ENCODE measurements at places on chromosomes 6 and 20.

GRCh38 chr6:139540276-139540675 is 165.8 kb upstream of the CITED2 start:
- DNase-seq, result no peak

- DNase-seq, result no peak
Observed at GRCh38 chr6:44262467-44263353, 2.6 kb downstream of the NFKBIE start.

GRCh38 chr6:96755096-96755495 is 82.2 kb downstream of the GPR63 start:
- DNase-seq, result no peak

DNA sequence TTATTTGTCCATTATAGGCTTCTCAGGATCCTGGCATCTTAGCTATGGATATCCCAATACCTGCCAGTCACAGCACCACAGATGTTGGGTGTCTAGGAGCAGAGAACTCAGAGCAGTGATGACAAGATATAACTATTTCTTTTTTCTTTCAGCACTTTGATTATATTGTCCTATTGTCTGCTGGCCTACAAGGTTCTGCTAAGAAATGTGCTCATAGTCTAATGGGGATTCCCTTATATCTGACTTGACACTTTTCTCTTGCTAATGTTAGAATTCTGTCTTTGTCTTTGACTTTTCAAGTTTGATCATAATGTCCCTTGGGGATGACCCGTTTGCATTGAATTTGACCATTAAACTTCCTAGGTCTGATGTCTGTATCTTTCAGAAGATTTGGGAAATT is 270.4 kb downstream of the OGFRL1 start:
- DNase-seq, result no peak

DNA sequence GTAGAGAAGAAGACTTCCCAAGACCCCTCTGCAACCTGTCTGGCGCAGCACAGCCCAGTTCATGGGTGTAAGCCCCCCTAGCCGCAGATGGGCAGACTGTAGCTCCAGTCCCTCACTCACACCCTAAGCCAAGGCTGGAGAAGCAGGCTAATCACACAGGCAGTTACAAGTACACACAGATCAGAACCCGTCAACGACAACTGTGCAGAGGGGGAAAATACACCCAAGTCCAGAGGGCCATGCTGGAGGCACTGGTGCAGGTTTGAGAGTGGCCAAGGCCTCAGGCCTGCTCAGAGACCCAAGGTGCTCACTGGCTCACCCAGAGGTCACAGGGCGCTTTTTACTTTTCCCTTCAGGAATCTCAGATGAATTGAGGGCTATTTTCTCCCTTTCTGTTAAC is 106.1 kb downstream of the NOL4L start:
- DNase-seq, result no peak

DNA sequence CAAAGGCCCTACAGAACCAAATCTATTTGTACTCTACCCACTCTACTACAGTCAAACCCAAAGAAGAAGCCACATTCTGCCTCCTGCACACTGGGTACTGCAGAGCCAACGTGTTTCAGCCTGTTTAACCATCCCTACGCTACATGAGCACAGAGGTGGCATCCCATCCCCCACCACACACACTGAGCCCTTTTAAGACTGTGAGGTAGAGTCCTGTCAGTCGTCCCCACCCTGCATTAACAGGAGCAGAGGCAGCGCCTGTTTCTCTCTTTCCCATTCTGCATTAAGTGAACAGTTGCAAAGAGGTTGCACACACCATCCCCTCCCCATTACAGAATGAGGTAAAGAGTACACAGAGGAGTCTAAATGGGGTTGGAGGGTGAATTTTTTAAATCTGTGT is 5.2 kb upstream of the RSPH4A start:
- DNase-seq, result no peak

DNA sequence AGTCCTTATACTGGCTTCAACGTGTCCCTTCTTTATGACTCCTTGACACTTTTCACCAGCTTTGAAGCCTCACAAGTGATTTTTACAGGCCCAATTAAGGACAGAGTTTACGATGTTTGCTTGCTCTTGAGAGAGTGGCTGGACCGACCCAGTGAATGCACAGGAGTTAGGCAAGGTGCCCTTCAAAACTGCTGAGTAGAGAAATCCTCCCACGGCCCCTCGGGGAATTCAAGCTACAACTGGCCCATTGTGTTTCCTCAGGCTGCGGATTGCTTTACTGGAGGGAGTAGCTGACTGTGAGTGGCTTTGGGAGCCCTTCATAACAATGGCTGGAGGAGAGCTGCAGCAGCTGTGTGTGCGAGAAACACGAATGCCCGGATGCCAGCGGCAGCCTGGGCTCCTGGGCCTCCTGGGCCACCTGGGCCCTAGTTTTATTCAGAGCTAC is 50.0 kb downstream of the SGK1 start:
- no peak for DNase-seq

DNA sequence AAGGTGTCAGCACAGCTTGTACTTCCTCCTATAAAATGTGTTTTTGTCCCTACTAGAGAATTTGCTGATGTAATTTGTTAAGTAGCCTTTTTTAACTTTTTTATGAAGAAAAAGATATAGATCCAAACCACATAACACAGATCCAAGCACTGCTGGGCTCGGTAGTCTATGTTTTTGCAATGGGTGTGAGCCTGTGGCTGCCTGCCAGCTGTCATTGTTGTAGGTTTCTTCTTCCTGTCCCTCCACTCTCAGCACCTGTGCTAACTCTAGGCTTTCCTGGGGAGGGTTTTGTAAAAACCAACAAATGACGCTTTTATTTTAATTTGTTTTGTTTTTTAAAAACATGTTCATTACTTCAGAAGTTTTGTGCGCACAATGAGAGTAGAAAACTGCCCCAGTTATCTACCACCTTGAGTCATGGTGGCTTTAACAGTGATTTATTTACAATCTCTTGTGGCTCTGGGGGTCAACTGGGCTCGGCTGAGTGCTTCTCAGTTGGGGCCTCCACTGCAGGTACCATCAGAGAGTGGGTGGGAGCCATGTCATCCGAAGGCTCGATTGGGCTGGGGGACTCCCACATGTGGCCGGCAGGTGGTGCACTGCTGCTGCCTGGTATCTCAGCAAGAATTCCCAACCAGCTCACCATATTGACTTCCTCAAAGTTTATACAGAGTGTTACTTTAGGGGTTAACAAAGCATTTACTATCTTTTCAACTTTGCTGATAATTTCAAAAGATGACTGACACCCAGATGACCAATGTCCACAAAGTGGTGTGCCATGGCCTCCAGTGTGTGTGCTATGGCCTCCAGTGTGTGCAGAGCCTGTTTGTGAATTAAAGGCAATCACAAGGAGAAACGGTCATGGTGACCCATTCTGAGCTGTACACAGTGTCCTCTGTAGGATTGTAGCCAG is 3.0 kb upstream of the CCR6 start:
- no peak for DNase-seq

GRCh38 chr6:45637611-45638257 is 260.0 kb upstream of the SUPT3H start:
- no peak for DNase-seq

- DNase-seq, result no peak
Observed at GRCh38 chr6:63660757-63661156, 25.2 kb downstream of the PHF3 start.

DNA sequence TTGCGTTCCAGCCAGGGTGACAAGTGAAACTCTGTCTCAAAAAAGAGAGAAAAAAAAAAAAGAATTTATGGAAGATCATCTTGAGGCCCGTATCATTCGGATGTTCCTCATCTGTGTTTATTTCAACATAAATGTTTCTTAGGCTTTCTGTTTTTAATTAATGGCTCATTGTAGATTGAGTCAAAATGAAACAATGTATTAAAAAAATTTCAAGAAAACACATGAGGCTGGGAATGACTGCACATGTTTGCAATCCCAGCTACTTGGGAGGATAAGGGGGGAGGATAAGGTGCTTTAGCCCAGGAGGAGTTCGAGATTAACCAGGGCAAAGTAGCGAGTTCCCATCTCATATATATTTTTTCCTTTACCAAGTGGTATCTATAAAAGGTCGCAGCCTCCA is 47.3 kb downstream of the ITCH start:
- DNase-seq, result no peak

- DNase-seq, result no peak
Observed at GRCh38 chr6:162331911-162332310, 395.7 kb downstream of the PRKN start.

DNA sequence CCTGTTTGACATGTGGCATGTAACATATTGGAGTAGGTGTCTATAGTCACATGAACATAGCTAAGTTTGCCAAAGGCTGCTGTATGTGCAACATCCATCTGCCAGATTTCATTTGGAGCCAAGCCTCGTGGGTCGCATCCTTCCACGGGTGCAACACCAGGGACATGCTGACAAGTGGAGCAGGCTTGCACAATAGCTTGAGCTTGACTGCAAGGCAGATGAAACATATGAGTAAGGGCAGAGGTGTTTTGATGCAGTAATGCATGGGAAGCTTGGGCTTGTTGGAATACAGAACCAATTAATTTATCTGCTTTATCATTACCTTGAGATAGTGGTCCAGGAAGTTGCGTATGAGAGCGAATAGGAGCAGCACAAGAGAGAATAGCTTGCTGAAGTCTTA is 74.1 kb upstream of the BTN3A2 start:
- no peak for DNase-seq

GRCh38 chr6:170368544-170368943 is 62.0 kb downstream of the FAM120B start:
- no peak for DNase-seq

GRCh38 chr6:127968394-127968793 is 67.5 kb upstream of the THEMIS start:
- no peak for DNase-seq

DNA sequence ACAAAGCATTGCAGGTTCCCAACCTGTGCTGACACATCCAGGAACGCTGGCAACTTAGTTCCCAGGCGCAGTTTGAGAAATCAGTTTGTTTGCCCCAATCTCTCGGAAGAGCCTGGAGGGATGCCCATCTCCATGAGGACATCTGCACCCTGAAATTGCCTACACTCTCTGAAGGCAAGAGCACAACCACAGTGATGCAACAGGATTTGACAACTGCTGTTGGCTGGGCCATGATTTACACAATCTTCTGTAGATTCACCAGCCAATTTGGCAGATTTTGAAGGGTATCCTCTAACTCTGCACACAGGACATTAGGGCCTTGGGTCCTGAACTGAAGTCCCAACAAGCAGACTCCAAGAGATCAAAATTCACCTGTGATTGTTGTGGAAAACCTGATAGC is 3.4 kb downstream of the APMAP start:
- DNase-seq, result no peak

DNA sequence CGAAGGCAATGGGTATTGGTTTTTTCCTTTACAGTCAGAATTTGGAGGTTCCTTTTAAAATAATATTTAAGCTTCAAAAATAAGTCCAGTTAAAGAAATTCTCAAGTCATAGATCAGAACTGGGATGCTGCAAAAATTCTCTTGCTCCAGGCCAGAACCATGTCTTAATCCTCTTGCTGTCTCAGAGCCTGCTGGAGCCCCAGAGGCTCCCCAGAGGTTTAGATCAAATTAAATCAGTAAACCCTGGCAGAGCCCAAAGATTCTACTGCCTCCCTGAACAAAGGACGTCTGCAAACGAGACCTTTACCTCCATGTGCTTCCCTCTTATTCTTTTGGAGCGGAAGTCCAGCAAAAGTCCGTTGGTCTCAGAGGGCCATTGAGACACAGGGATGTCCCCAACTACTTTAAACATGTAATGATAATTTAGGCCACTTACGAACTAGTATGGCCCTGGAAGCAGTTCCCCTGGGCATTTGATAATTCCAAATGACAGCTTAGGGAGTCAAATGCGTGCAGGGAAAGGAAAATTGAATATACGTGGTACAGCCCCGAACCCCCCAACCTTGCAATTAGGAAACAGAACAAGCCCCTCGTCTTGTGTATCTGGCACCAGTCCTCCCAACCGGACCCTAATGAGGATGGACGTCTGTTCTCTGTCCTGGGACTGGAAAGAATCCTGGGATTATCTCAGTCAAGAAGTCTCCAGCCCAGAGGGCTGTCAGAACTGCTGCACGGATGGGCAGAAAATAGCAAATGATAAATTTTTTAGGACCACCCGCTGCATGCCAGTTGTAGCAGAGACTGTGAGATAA is 31.5 kb downstream of the SULF2 start:
- no peak for DNase-seq

- DNase-seq, result no peak
Observed at GRCh38 chr6:87714093-87714842, 12.2 kb upstream of the AKIRIN2 start.

DNA sequence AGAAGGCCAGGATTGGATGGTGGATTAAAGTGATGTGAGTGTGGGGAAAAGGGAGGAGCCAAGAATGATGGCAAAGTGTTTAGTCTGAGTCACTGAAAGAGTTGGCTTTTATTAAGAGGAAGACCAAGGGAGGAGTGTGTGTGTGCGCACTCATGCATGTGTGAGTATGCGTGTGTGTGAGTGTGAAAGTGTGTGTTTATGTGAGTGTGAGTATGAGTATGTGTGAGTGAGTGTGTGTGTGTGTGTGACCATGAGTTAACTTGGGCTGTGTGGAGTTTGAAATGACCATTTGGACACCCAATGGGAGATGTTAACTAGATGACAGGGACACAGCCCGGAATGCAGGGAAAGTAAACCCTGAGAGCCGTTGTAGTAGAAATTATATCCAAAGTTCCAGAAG is 57.6 kb upstream of the EYA2 start:
- DNase-seq, result no peak

DNA sequence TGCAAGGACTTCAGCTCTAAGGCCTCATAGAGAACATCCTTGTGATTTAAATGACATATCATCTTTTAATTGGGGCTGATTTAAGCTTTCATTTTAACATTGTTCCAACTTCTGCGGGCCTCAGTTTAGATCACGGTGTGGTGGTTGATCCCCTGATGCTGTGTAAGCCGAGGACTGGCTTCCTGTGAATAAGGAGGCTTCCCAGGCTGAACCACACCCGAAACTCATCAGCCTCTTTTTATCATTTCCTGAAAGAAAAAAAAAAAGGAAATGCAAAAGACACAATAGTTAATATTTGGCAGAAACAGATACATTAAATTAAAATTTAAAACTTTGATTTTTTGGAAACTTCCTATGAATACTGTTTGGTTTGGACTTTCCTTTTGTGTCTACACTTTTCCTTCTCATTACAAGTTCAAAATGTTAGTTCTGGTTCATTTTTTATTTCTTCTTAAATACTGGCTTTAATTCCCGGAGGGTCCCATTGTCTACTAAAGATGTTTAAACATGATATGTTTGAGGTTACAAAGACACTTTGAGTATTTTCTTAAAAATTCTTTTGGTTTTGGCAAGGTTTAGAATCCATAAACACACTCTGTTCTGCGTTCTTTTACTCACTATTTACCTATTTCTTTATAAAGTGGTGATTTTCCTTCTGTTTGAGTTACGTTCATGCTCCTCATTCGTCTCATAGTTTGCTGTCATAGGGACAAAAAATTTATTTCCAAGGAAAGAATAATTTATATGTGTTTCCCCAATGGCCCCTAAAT is 230.0 kb upstream of the SULF2 start:
- no peak for DNase-seq

Measured in stimulated activated CD8-positive, alpha-beta memory T cell treated with anti-CD3 and anti-CD28 coated beads, Interleukin-7, amount 100 ng/mL, for 24 hours (primary cell).